ENCODE measurements at places on chromosomes 5 and 9.
A peak's percentile ranks its signal among the peaks of the same experiment; 100 is the strongest.

GRCh38 chr9:77756449-77756848 is 108.3 kb upstream of the GNA14 start:
- DNase-seq, result no peak

DNA sequence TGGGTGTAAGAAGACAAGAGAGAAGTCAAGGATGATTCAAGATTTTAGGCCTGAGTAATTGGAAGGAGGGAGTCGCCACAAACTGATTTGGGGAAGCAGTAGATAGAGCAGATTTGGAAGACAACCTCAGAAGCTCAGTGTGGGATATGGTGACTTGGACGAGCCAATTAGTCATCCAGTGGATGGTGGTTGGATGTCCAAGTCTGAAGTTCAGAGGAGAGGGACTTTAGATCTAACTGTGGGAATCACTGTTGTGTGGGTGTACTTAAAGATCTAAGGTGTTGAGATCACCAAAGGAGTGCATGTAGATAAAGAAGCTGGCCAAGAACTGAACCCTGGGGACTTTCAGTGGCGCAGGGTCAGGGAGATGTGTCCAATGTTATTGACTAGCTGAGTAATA is 2.2 kb downstream of the IDNK start:
- DNase-seq, result no peak

GRCh38 chr9:128921881-128922763 is 1.3 kb downstream of the PHYHD1 start:
- DNase-seq, result no peak

DNA sequence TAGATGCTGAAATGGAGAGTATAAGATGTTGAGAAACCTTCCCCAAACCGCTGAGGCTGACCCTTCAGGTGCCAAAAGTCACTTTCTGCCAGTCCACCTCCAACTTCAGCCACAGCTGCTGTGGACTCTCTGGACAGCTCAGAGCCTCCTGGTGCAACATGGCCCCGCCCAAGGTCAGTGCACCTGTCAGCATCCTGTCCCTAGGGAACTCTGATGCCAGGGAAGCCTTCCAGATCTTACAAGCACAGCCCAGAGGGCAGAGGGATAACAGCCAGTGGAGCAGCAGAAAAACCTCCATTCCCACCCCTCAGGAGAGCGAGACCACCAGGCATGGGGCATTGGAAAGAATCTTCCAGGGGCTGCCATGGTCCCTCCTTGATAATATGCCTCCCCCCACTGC is 10.5 kb upstream of the PTGES2 start:
- no peak for DNase-seq

DNA sequence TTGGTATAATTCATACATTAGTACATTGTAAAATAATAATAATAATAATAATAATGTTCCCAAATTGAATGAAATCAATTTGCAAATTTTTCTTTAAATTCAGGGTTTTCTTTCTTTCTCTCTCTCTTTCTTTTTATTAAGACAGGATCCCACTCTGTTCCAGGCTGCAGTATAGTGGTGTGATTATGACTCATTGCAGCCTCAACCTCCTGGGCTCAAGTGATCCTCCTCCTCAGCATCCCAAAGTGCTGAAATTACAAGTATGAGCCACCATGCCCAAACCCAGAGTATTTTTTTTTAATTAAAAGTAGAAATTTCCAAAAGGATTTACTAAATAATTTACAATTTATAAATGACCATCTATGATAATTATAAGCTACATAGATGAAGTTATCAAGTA is 117.7 kb downstream of the HOMER1 start:
- no peak for DNase-seq

GRCh38 chr5:177475563-177476427 is 2.4 kb upstream of the DBN1 start:
- no peak for DNase-seq

GRCh38 chr5:144429405-144429804 is 258.7 kb downstream of the KCTD16 start:
- no peak for DNase-seq

DNA sequence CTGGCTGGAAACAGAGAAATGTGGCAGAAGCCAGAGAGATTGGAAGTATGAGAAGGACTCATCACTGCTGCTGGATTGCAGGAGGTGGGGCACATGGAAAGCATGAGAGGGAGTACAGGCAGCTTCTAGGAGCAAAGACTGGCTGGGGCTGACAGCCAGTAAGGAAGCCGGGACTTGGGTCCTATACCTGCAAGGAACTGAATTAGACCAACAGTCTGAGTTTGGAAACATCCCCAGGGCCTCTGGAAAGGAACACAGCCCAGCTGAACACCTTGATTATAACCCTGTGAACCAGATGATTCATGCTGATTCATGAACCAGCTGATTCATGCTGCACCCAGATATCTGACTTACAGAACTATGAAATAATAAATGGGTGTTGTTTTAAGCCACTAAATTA is 93.4 kb downstream of the OSTF1 start:
- DNase-seq, result no peak

GRCh38 chr9:133269537-133270362 is 5.3 kb downstream of the ABO start:
- no peak for DNase-seq

- DNase-seq, result no peak
Observed at GRCh38 chr9:35891646-35892045, 14.4 kb upstream of the HRCT1 start.

DNA sequence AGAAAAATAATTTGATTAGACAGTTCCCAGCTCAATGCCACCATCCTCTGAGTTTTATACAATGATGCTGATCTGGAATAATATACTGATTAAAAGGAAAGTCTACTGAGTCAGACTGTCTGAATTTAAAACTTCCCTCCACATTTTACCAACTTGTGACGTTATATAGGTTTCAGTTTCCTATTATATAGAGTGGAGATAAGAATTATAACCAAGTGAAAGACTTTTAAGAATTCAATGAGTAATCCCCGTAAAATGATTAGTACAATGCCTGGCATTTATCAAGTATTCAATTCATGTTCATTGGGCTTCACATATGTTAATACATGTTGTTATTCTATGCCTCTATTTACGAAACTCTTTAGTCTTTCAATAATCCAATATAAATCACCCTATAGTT is 166.0 kb downstream of the CDH9 start:
- DNase-seq, result no peak

GRCh38 chr5:132493821-132494220 is 3.2 kb upstream of the IRF1 start:
- DNase-seq, result no peak

- DNase-seq, result no peak
Observed at GRCh38 chr5:179733772-179734126, 1.1 kb downstream of the MAML1 start.

GRCh38 chr9:84617411-84618029 is 52.0 kb upstream of the NTRK2 start:
- DNase-seq, result no peak

GRCh38 chr5:9852671-9853070 is 222.5 kb upstream of the TAS2R1 start:
- DNase-seq, result no peak

DNA sequence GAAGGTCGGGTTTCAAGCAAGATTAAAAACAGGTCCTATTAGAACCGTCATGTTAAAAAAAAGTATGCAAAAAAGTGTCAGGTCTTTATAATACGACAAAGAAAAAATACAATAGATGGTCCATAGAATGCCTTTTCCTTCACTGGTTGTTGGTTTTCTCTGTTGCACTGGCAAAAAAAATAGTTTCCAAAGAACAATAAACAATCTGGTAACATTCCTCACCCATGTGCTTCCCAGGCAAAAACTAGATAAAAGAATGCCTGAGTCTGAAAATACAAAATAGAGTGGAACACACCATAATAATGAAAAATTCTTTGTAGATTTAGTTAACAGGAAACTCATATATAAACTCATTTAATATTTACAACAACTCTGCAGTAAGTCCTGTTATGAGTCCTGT is 590.0 kb upstream of the DMAC1 start:
- DNase-seq, result no peak

- no peak for DNase-seq
Observed at GRCh38 chr5:178468196-178468685, 122.0 kb downstream of the COL23A1 start.

DNA sequence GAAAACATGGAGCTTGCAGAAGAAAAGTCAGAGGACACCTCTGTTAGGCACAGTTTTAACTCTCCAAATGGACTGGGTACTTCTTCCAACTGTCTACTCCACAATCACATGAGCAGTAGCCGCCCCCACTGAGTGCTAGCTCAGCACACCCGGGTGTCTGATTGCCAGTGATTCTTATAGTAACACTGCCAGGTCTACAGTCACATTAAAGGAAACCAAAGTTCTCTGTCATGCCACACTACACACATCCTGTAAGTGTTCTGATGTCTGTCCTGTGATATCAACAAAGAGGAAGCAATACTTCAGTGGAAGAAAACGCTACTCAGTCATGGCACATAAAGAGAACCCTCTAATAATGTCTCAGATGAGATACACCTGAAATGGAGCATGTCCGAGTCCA is at the start of gene HAVCR2:
Gene HAVCR2 (minus strand): TSS at position 69 of the 400 bp plus-strand sequence. CDS start 61 bp downstream, at position 8.
- peak; percentile 65 for DNase-seq

GRCh38 chr9:110911659-110912418 is 126.4 kb downstream of the LPAR1 start:
- no peak for DNase-seq

DNA sequence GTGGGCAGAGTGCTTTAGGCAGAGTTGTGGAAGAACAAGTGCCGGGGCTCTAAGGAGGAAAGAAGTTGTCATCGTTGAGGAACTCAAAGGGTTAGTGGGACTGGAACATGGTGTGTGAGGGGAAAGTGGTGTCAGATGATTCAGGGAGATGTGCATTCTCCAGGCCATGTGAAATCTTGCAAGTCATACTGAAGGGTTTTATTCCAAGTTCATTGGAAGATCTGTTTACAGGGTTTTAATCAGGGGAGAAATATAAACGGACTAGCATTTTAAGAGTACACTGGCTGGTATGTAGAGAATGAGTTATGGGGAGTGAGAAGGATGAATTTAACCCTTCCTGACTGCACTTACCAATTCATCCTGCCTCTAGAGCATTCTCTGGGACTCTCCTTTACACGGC is 49.3 kb downstream of the NR2F1 start:
- DNase-seq, result no peak

GRCh38 chr5:114839360-114839759 is 330.3 kb downstream of the TRIM36 start:
- DNase-seq, result no peak

- peak; percentile 69 for DNase-seq
Observed at GRCh38 chr9:130128733-130129431, 43.3 kb upstream of the NCS1 start.

GRCh38 chr5:171595401-171595800 is 176.0 kb downstream of the FGF18 start:
- no peak for DNase-seq

Measured in CD4-positive, alpha-beta T cell treated with Interleukin-15 for 1 hour (primary cell).